NCI-H187 treated with DMSO at 0.1 percent for 48 hours (cell line): ENCODE measurements at places on chromosomes 11 and 22.

GRCh38 chr11:122874991-122875390 is 7.6 kb upstream of the JHY start:
- DNase-seq, result no peak

- no peak for DNase-seq
Observed at GRCh38 chr11:47143322-47143721, 33.4 kb downstream of the ARFGAP2 start.

- DNase-seq, result no peak
Observed at GRCh38 chr11:128603752-128604414, 16.5 kb upstream of the ETS1 start.

DNA sequence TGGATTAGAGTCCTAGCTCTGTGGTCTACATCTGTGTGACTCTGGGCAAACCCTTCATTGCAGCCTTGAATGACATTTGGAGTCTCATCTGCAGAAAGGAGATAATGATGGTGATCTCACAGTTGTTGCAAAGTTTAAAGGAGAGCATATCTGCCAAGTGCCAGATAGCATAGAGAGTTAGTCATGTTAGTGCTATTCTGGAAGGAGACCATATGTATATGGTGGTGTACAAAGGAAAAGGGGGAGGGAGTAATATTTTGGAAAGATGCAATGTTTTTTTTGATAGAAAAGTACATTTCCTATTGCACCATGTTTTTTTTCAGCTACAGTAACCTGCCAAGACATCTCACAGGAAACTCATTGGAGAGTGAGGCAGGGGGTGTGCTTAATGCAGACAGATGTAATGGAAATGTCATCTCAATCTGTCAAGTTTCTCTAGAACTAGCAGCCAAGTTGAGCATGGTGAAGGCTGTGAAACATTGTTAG is 92.1 kb upstream of the NARS2 start:
- DNase-seq, result no peak

DNA sequence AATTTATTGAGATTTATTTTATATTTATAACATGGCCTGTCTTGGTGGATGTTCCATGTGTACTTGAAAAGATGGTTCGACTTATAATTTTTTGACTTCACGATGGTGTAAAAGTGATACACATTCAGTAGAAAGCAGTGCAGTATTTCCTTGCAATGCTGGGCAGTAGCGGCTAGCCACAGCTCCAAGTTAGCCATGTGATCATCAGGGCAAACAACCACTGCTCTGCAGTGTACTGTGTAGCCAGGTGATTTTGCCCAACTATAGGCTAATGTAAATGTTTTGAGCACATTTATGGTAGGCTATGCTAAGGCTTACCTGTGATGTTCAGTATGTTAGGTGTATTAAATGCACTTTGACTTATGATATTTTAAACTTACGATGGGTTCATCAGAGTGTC is 52.4 kb downstream of the PDHX start:
- no peak for DNase-seq

GRCh38 chr11:64809781-64810241 is 540 bp downstream of the MEN1 start:
- no peak for DNase-seq

GRCh38 chr11:111777094-111778046 is 11.2 kb upstream of the PPP2R1B start:
- DNase-seq, result no peak

DNA sequence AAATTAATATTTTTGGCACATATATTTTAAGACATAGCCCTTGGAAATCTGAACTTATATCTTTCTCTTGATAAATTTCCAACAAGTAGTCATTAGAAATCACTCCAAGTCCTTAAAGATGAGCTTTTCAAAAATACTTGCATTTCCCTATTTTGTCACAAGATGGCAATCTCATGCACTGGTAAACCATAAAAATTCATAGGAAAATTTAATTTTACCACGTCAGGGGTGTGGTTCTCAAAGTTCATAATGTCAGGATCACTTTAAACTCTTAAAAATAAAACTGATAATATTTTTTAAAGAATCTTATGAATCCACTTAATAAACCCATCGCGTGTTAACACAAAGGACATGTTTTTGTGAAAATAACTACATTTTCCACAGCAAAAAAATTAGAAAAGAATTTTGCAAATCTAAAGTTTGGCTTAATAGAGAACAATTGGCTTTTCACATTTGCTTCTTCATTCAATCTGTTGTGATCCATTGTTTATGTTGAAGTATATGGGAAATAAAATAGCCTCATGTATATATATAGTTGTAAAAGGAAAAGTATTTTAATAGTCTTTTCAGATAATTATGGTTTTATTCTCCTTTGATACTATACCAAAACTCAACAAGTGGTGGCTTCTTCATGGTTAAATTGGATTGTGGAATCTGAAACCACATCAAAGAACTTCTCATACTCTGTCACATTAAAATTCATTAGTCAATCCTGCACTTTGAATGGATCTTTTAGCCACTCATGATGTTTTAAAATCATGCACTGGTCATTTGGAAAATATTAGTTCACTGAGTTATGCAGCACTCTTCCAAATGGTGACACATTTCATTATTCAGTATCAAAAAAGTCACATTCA is 169.1 kb downstream of the CADM1 start:
- DNase-seq, result no peak

GRCh38 chr11:93000511-93001476 is 31.3 kb downstream of the MTNR1B start:
- DNase-seq, result no peak

- DNase-seq, result no peak
Observed at GRCh38 chr11:44290208-44290607, 19.7 kb downstream of the ALX4 start.

- no peak for DNase-seq
Observed at GRCh38 chr11:27473017-27473406, 422 bp upstream of the LGR4 start.

DNA sequence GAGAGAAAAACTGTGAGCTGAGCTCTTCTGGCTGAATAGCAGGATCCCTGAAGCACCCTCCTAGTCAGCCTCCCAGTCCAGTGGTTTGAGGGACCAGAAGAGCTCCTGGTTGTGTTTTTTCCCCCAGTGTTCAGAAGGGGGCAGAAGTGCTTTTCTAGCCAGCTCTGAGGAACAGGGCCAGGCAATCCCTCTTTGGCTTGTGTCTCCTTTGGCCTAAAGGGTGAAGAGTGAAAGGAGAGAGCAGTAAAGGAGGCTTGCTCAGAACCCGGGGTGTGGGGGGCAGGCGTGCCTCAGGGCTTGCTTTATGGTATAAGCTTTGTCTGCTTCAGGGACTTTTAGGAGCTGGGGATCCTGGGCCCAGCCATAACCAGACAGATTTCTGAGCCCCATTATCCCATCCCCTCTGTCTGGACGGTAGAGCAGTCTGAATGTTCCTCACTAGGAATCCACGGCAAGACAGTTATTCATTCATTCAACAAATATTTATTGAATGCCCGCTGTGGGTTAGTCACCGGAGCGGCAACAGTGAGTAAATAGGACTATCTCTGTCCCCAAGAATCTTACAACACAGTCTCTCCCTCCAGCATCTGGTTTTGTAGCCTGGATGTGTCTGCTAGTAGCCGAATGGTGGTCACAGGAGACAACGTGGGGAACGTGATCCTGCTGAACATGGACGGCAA is 14.5 kb downstream of the ACP2 start:
- DNase-seq, result no peak

DNA sequence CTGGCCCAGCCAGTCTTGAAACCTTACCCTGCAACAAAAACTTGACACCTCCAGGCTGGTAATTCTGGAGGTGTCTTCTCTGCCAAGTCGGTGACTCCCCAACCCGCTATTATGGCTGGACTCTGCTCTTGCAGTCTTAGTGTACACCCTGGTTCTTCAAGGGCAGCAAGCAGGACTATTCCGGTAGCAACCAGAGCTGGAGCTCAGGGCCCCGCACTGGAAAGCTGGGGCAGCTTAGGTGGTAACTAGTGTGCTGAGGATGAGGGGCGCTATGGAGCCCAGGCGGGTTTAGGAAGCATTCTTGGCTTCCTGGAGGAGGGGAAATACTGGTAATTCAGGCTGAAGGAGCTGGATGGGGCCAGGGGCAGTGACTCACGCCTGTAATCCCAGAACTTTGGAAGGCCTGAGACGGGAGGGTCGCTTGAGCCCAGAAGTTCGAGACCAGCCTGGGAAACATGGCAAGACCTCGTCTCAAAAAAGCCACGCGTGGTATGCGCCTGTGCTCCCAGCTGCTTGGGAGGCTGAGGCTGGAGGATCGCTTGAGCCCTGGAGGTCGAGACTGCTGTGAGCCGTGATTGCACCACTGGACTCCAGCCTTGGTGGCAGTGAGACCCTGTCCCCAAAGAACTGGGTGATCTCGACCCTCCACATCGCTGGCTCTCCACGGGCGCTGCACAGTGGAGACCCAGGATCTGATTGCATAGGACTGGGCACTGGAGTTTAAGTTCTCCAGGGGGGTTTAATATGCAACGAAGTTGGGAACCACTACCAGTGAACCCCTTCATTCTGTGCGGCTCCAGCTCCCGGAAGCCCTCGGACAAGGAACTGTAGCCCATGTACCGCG is 10.6 kb upstream of the AIFM3 start:
- no peak for DNase-seq

DNA sequence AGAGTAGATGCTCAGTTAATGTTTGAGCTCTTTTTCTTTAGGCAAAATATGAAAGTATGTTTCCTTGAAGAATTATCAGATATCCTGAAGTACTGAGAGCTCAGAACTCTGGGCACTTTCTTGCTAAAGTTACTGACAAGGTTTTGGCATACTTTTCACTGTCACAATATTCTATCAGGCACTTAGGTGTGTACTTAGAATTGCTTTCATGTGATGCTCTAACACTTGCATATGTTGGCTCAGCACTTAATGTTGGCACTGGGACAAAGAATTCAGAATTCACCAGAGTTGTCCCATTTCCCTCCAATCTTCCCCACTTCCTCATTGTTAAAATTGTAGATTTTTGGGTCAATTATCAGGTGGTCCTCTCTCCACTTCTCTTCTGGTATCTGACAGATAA is 5.0 kb downstream of the MMP20 start:
- no peak for DNase-seq

- DNase-seq, result no peak
Observed at GRCh38 chr22:44692662-44693007, 9.4 kb upstream of the PRR5 start.

- no peak for DNase-seq
Observed at GRCh38 chr22:11627798-11628650, 3900.0 kb upstream of the OR11H1 start.

DNA sequence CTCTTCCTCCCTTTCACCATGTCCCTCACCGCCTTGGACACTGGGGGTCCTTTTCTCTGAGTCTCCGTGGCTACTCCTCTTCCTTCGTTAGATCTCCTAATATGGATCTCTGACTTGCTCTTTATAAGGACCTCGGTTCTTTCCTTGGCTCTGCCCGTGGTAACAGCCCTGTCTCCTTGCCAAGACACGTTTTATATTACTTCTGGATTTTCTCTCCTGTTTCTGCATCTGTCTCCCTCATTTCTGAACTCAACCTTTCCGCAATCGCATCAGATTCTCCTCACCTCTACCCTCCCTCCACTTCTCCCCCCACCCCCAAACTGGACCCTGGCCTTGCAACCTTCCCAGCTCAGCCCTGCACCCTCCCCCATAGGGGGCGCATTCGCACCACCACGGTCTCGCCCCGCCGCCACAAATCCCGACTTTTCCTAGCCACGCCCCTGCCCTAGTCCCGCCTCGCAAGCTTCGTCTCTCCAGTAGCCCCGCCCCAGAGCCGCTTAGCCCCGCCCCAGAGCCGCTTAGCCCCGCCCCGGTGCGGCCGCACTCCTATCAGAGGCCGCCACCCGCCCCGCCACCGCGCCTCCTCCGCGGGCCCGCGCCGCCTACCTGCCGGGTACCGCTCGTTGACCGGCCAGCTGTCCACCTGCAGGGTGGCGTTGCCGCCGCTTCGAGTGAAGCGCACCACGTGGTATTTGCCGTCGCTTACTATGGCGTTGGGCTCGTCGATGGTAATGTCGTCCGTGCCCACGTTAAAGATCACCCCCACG is 39.0 kb downstream of the SLC22A12 start:
- no peak for DNase-seq

DNA sequence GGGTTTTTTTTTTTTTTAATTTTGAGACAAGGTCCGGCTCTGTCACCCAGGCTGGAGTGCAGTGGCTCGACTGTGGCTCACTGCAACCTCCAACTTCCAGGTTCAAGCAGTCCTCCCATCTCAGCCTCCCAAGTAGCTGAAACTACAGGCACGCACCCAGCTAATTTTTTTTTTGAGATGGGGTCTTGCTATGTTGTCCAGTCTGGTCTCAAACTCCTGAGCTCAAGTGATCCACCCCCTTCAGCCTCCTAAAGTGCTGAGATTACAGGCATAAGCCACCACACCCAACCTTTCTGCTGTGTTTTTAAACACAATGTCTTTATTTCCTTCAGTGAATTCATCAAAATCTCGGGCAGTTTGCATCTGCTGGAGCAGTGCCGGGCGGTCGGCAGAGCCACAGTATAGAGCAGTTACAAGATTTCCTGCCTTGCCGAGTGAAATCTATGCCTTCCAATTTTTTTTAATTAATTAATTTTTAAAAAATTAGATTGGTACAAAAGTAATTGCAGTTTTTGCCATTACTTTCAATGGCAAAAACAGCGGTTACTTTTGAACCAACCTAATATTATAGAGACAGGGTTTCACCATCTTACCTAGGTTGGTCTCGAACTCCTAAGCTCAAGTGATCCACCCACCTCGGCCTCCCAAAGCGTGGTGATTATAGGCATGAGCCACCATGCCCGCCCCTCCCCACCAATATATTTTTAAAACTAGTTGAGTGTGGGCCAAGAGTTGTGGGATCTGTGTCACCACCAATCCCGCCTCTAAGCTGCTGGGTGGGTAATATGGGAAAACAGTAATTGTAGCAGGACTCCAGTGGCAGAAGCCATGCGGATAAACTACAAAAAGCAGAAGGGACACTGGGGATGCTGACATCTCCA is 2.7 kb upstream of the ACY3 start:
- DNase-seq, result no peak

DNA sequence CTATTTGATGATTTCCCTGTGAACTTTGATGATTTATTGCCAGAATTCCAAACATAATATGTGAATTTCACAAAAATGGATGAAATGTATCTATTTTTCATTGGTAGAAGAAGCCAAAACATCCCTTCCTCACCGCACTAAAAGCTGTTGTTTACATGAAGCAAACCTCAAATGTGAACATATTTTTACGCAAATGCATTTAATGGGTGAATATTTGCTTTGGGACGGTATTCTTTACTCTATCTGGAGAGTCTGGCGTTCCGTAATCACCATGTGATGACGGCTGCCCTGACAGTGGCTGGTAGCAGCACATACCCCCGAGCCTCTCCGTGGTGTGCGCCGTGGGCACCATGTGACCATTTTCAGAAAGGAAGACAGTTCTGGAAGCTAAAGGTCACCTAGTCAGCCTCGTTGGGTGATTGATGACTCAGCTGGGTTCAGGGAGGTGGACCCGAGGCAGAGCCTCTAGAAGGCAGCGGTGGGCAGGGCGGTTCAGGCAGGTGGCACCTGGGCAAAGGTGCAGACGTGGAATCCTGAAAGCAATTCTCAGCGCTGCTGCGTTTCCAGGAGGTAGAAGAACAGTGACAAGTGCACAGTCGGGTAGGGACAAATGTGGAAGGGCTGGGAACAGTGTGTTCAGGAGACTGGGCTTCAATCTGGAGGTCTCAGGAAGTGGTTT is 45.3 kb downstream of the PPARA start:
- no peak for DNase-seq
